ENCODE measurements at places on chromosomes 1 and 21. TPM values are rescaled to one million over a fixed set of nuclear protein-coding genes. Genes with fewer than 3 reads are reported as not detected.
A peak's percentile ranks its signal among the peaks of the same experiment; 100 is the strongest.

DNA sequence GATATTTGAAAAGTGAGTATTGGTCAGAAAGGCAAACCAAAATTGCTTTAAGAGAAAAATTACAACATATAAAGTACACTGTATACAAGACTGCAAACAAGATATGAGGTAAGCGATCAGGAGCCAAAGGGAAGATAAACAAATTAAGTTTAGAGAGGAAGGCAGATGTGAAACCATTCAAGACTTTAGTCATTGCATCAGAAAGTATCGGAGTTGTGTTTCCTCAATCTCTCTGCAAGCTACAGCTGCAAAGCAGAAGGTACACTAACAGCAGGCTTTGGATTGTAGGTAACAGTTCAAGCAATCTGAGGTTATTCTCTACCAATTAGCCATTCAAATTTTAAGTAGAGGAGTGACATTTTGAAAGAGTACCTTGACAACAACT, 21.3 kb upstream of the TLCD4 start:
- DNase-seq = no peak

GRCh38 chr1:211925016-211925415, 94.5 kb upstream of the LPGAT1 start:
- DNase-seq = no peak

DNA sequence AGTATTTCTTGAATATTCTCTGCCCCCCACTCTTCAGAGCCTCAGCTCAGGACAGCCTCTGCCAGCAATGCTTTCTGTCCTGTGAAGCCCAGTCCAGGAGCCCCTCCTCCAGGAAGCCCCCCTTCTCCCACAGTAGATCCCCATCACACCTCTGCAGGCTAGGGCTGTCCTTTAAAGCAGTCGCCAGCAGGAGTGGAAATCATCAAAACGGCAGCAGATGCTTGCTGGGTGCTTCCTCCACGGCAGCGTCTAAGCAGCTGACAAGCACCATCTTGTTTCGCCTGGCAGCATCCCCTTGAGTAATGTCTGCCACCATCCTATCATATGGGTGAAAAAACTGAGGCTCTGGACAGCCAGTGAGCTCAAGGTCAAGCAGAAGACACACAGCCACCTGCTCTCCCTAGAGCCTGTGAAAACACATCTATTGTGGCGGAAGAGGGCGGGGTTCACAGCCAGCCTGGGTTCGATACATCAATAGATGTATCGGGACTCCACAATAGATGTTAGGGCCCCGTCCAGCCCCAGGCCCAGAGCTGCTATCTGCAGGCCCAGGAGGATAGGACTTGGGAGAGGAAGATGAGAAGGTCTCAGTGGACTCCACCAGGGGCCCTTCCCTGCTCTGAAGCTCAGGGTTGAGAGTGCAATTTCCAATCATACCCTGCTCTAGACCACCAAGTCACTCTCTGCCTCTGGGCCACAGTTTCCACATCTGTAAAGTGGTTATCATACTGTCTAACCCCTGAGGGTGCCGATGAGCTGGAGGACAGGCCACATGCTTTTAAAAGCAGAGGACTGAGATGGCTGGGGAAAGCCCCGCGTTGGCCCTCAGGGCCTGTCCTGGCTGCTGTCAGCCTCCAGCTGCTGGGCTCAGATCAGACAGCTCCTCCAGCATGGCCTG, 17.5 kb downstream of the RUNX3 start:
- no peak for DNase-seq

- peak; percentile 87 for DNase-seq
These were observed 87.9 kb upstream of the PAPPA2 start for GRCh38 chr1:176374967-176375569.

GRCh38 chr1:1136547-1137230, 20.8 kb upstream of the C1orf159 start:
- no peak for DNase-seq

DNA sequence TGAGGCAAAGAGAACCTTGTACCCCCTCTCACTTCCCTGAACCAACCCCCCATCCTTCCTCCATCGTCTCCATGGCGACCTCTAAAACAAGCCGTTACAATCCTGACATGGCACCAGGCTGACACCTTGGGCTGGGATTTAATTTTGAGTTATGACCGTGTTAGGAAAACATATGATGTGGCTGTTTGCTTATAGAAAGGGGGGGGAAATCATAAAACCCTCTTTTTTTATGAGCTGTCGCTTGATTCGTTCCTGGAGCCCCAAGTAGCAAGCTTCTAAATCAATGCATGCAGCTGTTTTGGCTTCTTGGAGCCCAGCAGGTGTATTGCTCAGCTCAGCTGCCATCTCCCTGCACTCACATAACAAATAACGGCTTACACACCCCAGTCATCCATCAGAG, 301.2 kb upstream of the SPAG17 start:
- DNase-seq = no peak

DNA sequence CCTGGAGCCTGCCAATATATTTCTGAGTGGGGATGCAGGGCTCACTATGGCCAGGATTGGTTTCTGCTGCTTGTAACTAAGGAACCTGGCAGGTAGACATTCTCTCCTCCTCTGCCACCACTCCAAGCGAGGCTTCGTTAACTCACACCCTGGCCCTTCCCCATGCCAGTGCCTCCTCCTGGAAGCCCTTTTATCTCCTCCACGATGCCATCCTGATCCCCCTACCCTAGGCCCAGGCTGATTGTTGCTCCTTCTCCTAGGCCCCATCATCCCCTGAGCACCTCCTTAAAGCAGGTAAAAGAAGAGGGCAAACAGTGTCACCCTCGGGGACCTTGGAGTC, 118.5 kb downstream of the DMRTB1 start:
- no peak for DNase-seq

GRCh38 chr1:40711465-40712404, 20.2 kb downstream of the NFYC start:
- DNase-seq = peak; percentile 28

GRCh38 chr1:112165375-112165774, 175.9 kb upstream of the KCND3 start:
- DNase-seq = no peak

- DNase-seq = no peak
These were observed 10.2 kb downstream of the PLXNA2 start for GRCh38 chr1:208233978-208234377.

- no peak for DNase-seq
These were observed 83.9 kb upstream of the EDEM3 start for GRCh38 chr1:184838504-184838951.

DNA sequence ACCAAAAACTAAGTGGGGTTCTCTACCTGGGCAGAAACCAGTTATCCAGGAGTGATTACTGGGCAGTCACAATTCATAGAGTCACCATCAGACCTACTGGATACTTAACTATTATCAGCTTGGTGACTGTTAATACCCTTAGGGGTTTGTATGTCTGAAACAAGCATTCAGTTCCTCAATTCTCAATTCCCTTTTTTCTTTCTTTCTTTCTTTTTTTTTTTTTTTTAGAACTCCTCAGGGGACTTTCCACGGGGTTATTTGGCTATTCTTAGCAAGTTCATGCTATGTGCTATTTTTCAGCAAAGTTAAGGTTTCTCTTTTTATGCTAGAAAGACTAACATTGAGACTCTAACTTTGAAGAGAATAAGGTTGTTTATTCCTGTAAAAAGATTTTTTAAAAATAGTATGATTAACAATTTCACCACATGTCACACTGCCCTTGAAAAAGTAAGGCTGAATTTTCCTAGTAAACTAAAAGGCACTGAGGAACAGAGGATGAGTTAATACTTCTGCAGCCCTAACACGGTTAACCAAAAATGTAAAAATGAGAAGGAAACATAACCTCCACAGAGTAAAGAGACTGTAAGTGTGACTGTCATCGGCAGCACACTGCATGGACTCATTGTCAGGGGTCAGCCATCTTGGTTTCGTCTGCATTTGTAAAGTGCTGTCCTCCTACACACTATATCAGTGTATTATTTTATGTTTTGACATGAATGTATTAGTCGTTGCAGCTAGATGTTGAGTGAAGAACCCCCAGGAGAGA, 310.2 kb downstream of the NTNG1 start:
- no peak for DNase-seq

GRCh38 chr21:19767546-19767945, 1230.7 kb upstream of the NCAM2 start:
- DNase-seq = no peak

DNA sequence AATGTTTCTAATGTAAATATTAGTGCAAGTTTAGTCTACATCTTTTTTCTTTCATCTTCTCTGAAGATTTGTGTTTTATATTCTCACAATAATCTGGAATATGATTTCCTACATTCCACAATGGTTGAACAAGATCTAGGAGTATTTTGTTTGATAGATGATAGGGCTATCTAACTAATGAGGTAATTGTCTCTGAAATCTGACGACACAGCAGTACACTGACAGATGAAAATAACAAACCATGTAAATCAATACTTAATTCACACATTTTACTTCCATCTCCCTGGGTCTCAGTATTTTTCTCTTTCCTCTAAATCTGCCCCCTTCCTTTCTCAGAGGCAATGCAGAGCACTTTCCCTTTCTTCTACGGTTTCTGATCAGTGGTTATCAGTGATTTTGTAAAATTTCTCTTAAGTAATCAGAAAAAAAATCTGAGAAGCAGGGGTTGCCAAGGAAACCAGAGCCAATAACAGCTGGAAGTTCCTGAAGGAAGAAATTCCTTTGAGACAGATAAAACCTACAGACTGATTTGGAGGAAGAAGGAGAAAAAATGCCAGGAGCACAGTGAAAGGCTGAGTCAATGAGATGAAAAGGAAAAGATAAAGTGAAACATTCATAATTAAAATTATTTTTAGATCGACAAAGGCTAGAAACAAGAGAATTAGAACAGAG, 7.3 kb upstream of the ANKRD13C start:
- no peak for DNase-seq

DNA sequence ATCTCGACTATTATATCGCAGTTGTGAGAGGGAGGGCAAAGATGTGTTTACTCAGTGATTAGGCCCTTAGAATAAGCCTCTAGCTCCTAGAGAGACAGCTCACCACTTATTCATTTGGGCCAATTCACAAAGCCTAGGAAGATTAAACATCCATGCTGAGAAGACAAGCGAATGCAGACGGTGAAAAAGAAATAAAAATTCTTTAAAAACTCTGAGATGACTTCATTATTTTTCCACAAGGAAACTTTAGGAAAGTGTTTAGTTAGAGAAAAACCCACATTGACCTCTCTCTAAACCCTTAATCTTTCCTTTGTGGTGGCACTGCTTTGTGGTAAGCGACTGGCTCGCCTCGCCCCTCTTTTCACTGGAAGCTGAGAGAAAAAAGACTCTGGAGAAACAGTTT, 146.8 kb upstream of the DMRTA2 start:
- DNase-seq = no peak

DNA sequence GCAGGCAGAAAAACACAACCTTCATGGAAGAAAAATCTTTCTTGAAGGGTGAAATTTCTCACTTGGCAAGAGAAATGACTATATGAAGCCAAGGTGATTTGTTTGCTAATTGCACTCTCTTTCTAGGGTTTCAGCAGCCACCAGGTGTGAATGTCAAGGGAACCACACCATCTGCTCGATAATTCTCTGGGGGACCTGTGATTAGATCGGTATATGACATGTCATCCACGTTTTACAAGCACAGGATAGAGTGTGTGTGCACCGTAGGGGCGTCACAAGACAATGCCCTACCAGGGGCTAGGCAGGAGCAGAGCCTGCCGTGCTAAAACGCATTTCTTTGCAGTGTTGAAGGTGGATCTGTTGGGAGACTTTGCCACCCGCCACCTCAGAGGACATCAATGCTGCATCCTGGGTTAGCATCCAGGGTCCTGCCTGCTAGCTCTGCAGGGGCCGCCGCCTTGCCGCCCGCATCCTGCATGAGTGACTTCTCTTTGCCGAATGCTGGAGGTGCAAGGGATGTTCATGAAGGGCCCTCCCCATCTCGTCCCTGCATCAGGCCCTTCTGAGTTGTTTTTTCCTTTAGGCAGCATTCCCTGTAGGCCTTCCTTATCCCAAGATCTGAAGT, 37.8 kb upstream of the CCSAP start:
- no peak for DNase-seq

DNA sequence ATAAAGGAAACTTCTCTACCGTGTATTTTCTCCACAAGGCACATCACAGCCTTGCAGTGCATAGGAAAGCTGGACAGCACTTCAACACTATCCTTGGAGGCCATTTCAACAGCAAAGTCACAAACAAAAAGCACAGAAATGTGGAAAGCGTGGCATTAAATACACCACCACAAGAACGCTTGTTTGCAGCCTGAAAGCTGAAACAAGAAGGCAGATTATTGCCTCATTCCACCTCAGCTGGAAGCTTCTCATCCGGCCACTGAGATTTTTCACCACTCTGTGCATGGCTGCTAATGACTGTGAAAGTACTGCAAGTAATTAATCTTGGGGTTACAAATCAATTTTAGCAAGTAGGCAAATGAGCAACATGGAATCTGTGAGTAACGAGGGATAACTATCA, 50.9 kb upstream of the GALNT2 start:
- DNase-seq = no peak

GRCh38 chr1:15014516-15014915, 139.0 kb upstream of the TMEM51 start:
- no peak for DNase-seq

DNA sequence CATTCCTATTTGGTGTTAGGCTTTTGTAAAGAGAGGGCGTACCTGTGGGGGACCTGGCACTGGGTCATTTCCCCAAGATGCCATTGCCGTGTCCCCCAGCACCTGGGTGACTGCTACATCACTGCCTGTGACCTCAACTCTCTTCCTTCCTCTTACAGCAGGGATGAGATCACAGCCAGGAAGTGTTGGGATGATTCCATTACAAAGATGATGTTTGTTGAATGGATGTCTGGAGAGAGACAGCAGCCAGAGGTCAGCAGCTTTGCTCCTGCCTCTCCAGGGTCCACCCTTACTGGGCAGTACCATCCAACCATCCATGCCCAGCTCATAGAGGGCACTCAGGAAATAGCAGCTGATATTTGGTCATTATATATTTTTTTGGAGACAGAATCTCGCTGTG, 35.1 kb downstream of the TMEM51 start:
- no peak for DNase-seq

The AMY1B gene
- total RNA-seq = not detected

The TSPAN2 gene
- total RNA-seq = 26.6 TPM

The TRIM45 gene
- total RNA-seq = 9.9 TPM

The OPRD1 gene
- 0.60 TPM for total RNA-seq

The PYHIN1 gene
- not detected for total RNA-seq

The NBPF14 gene
- 11.7 TPM for total RNA-seq

The FUBP1 gene
- total RNA-seq = 119 TPM
